ENCODE measurements at places on chromosomes 7 and 10.
A peak's percentile ranks its signal among the peaks of the same experiment; 100 is the strongest.

DNA sequence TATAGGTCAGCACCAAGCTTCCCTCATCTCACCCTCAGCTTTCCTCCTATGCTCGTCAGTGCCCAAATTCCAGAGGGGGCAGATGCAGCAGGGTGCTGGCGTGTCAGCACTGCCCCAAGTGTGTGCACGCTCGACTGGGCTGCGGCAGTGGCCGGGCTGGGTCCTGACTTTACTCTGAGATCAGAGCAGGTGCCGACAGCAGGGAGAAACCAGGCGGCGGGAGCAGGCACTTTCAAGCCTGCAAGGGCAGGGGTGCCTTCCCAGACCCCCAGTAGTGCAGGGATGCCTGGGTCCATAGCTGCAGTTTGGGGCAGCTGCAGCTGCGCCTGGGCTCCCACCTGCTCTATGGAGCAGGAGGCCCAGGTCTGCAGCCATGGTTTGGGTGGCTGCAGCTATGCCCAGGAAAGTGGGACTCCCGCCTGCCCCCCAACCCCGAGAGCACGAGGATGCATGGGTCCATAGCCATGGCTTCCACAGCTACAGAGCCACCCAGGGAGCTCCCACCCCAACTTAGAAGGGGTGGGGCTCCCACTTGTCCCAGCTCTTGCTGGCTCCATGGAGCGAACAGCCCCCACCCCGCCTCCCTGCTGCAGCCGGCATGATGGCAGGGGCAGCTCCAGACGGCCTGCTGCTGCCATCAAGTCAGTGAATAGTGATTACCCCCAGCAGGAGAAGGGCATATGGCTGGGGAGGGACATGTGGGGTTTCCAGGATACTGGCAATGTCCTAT, 199.2 kb upstream of the KMT2E start:
- DNase-seq, result no peak

DNA sequence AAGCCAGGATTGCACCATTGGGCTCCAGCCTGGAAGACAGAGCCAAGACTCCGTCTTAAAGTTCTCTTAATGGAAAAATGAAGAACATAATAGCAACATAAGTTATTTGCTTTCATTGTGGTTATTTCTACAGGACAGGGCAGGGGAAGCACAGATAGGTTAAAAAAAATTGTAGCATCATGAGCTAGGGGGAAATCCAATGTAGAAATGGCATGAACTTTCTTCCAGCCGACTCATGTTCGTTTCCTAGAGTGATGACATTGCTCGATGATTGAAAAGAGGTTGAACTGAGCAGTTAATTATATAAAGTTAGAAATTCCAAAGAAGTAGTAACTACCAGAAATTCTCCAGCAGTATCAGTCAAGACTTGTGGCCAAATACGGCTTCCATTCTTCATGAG, 64.9 kb downstream of the DAGLB start:
- no peak for DNase-seq

- DNase-seq, result no peak
These were observed 69.8 kb downstream of the MAD1L1 start for GRCh38 chr7:2162959-2163358.

- DNase-seq, result peak; percentile 90
These were observed at the start of gene FAM200A for GRCh38 chr7:99551767-99552463. TSS of gene FAM200A (minus strand) at chr7:99552114. CDS start at chr7:99548407, 3,707 bp downstream.

- no peak for DNase-seq
These were observed 1271.6 kb upstream of the SORCS1 start for GRCh38 chr10:108436096-108436495.

DNA sequence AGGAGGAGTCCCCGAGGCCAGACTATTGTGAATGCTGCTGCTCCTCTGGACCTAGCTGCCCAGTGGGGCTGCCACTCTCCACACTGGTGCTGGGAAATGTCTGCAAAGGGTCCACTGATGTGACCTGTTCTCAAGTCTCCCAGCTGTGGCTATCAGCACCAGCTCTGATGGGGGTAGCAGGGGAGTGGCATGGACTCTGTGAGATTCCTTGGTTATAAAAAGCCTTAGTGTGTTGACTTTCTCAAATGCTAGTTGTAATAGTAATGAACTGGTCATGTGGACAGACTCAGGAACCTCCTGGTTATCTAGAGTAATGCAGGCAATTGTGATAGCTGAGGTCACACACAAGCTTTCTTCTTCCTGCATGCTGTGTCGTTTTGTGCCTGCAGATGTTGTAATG, 34.1 kb upstream of the ARMC3 start:
- DNase-seq, result no peak

- DNase-seq, result no peak
These were observed 32.1 kb downstream of the SGCE start for GRCh38 chr7:94623820-94624219.

DNA sequence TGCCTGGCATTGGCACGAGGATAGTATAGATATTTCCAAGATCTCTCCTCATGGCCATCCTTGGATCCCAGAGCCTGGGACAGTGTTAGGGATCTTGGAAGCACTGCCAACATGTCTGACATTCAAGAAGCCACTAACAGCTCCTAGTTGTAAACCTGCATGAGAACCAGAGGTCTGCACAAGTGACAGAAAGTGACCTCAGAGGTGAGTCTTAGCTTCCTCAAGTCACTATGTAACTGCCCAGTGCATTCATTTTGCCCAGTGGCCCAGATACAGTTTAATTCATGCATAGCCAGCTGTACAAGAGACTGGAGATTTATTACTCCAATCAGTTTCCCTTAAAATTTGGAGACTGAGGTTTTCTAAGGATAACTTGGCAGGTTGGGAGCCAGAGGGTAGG, 16.7 kb downstream of the SUGCT start:
- no peak for DNase-seq

- no peak for DNase-seq
These were observed 67.8 kb upstream of the AKR1E2 start for GRCh38 chr10:4758256-4758655.

DNA sequence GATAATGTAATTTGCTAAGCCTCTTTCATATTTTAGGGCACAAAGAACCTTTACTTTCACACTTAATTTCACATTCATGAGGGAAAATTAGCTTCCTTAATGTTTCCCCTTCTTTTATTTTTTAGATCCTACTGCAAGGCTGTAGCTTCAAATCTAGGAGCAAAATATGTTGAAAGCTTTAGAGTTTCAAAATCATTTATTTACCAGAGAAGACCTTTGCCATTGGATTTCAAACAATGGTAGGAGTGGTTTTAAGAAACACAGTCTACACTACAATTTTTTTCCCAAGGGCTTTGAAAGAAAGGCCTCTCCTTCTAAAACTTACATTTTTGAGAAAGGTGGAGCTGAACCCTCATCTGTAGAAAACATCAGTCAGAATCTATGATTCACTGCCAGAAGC, 43.3 kb upstream of the MEOX2 start:
- DNase-seq, result no peak

GRCh38 chr10:77158666-77159065, 478.9 kb downstream of the KCNMA1 start:
- no peak for DNase-seq

- DNase-seq, result no peak
These were observed 2.9 kb downstream of the IGF2BP3 start for GRCh38 chr7:23467291-23467805.

DNA sequence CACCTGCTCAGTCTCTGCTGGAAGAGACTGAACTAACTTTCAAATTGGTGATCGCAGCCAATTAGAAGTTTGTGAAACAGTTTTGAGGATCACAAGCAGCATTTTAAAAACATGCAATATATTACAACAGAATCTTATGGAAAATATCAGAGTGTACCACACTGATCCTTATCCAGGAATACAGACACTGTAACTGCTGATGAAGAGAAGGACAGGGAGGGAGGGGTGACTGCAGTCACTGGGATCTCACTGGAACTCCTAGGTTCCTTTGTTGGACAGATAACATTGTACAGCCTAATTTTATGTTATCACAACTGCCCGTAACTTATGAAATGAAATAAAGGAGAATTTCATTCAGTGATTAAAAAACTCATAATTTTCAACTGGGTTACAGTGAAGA, 6.8 kb upstream of the UBN2 start:
- no peak for DNase-seq

- DNase-seq, result no peak
These were observed 239.5 kb upstream of the POT1 start for GRCh38 chr7:125169088-125169487.

DNA sequence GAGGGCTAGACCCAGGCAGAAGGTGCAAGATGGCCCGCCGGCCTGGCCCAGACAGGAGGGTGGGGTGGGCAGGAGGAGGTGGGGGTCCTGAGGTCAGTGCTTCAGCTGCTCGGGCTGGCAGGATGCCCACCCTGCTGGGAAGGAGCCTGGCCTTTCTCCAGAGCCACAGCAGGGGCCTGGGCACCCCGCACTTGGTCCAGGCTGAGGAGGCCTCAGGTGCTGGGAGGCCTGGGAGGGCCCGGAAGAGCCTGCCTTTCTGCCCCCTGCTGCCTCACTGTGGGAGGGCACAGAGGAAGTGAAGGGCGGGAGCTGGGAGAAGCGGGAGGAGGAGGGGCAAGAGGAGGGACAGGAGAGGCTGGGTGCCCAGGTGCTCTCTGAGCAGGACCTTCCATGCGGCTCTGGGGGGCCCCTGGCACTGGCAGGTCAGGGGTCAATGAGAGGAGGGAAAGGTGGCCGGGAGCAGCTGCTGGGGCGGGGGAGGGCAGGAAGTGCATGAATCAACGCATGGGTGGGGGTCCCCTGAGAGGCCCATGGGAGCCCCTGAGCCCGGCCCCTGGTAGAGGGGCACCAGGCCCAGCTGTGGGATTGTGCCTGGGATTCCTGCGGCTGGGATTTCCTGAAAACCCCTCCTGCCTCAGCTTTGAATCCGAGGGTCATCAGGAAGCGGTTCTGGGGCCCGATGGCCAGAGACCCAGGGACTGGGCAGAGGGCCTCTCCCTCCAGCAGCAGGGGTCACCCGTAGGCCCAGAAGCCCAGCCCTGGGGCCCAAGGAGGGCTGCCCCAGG, 49.9 kb downstream of the PWWP2B start:
- peak; percentile 87 for DNase-seq

GRCh38 chr10:5317547-5318107, 47.1 kb upstream of the UCN3 start:
- peak; percentile 85 for DNase-seq

Data from stimulated activated CD8-positive, alpha-beta memory T cell treated with anti-CD3 and anti-CD28 coated beads, Interleukin-4, amount 100 ng/mL, for 48 hours (primary cell).